Hematopoietic multipotent progenitor cell (in vitro differentiated cells): ENCODE measurements at places on chromosomes 6 and 20. TPM values are rescaled to one million over a fixed set of nuclear protein-coding genes. Genes with fewer than 3 reads are reported as not detected.
A peak's percentile ranks its signal among the peaks of the same experiment; 100 is the strongest.

OR2J3 gene
- total RNA-seq = not detected

DNA sequence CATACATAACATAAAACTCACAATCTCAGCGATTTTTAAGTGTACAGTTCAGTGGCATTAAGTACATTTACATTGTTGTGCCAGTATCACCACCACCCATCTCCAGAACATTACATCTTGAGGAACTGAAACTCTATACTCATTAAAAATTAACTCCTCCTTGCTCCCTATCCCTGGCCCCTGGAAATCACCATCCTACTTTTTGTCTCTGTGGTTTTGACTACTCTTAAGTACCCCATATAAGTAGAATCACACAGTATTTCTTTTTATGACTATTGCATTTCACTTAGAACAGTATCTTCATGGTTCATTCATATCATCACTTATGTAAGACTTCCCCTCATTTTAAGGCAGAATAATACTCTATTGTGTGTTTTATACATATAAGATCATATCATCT is 1108.1 kb downstream of the GRIK2 start:
- no peak for DNase-seq

PTGIS gene
- not detected for total RNA-seq

DNA sequence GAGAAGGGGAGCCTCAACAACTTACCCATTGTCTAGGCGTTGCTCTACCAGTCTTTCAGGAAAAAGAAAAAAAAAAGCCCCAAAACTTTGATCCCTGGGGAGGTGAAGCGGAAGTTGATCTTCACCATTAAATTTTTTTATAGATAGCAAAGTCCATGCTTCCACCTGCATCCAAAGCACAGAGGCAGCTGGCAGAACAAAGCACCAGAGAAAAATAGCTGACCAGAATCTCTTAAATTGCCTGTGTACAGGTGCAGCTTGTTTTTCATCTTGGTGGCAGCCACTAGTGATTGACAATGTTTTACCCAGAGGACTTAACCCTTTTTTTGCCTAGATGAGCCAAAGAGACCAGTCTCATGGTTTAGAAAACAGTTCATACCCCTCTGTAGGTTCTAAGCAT is 86.0 kb downstream of the MYB start:
- no peak for DNase-seq

- no peak for DNase-seq
Observed at GRCh38 chr20:5486377-5487054, 169.8 kb upstream of the PROKR2 start.

SIRPG gene
- total RNA-seq = under 0.01 TPM

KIAA1755 gene
- not detected for total RNA-seq

TMEM63B gene
- total RNA-seq = 6.5 TPM

FLRT3 gene
- total RNA-seq = under 0.01 TPM

ZFP57 gene
- 1.9 TPM for total RNA-seq

DNA sequence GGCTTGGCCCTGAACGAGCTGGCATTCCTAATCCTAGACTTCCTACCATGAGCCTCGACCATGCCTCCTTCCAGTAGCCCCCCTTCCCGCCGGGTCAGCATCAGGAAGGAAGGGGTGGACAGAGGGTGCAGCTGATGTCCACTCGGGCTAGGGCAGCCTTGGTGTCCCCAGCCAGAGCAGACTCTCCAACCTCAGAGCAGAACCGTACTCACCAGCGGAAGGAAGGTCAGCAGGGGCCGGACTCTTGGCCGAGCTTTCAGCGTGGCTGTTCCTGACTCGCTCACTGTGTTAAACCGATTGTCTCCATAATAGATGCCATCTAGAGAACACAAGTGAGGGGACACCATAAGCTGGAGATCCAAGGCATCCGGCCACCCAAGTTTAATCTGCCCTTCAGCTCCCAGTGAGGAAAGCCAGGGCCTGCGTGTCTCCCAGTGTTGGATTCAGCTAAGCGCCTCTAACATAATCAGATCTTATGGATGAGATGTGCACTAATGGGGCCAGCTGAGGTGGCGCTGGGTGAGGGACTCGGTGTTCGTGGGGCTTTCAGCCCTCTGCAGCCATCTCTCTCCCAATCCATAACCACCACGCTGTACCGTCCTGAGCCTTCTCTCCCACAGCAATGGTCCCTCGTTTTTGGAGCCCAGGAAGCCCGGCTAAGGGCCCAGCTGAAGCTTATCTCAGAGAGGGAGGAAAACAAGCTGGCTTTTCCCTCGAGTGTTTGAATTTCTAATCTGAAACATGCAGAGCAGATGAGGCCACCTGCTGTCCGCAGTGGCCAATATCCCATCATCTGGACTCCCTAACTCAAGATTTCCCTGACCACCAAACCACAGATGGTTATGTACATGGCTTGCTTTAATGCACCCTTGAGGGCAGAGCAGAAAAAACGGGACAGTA is 13.7 kb downstream of the C6orf132 start:
- DNase-seq = no peak

GRCh38 chr6:141483598-141484061 is 649.1 kb upstream of the GJE1 start:
- DNase-seq = peak; percentile 93

- no peak for DNase-seq
Observed at GRCh38 chr6:38676236-38676973, 26.5 kb downstream of the GLO1 start.

GRCh38 chr20:34104059-34104458 is 8.0 kb downstream of the EIF2S2 start:
- DNase-seq = no peak

LBP gene
- total RNA-seq = not detected

COL12A1 gene
- under 0.01 TPM for total RNA-seq

GRCh38 chr6:16832043-16832567 is 70.8 kb upstream of the ATXN1 start:
- DNase-seq = no peak

DNA sequence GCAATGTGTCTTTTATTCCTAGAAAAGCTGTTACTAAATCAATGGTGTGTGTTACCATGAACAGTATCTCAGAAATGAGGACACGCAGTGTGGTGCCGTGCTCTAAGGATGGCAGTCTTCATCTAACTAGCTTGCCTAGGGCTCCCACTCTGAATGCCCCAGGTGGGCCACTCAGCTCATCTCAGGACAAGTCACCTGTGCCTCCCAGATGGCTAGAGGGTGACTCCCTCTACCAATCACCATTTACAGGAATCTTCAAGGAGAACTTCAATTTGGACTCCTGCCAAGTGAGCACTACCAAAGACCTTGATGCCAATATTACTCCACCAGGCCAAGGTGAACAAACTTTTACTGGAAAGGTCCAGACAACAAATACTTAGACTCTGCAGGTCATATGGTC is 202.8 kb upstream of the FOXQ1 start:
- no peak for DNase-seq
